Stimulated activated CD8-positive, alpha-beta memory T cell treated with anti-CD3 and anti-CD28 coated beads, Interleukin-2, amount 100 ng/mL, for 1 hour (primary cell): ENCODE measurements at places on chromosomes 6 and 20.
A peak's percentile ranks its signal among the peaks of the same experiment; 100 is the strongest.

DNA sequence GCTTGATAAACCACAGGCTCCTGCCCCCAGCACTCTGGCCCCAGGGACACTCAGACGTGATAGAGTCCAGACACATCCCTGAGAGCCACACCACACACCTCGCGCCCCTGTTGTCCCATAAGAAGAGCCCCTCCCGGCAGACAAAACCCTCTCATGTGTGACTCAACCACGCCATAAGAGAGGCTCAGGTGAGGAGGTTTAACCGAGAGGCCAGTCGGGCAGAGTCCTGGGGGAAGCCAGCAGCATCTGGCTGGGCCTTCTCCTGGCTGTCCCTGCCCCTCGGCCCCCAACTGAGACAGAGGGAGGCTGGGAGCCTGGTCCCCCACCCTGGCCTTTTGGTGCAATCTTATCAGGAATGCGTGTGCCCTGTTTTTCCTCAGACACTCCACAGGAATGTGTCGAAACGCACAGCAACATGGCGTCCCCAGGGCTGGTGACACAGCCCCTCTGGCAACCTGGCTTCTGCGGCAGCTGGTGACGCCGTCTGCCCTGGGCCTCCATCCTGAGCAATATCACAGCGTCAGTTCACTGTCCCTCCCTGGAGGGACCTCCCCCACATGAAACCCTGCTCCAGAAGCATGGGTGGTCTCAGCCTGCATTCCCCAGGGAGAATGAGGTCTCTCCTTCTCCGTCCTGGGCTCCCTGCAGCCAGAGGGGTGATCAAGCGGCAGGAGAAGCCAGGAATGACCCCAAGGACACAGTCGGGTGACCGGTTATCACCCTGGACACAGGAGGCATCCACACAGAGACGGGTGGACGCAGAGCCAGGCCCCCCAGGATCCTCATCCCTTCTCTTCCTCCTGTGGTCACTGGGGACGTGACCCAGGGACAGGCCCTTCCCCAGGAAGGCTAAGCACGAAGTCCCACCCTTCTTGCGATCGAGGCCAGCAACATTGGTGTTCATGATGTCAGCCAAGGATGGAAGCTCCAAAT lies 156.6 kb upstream of the AFDN start:
- no peak for DNase-seq

DNA sequence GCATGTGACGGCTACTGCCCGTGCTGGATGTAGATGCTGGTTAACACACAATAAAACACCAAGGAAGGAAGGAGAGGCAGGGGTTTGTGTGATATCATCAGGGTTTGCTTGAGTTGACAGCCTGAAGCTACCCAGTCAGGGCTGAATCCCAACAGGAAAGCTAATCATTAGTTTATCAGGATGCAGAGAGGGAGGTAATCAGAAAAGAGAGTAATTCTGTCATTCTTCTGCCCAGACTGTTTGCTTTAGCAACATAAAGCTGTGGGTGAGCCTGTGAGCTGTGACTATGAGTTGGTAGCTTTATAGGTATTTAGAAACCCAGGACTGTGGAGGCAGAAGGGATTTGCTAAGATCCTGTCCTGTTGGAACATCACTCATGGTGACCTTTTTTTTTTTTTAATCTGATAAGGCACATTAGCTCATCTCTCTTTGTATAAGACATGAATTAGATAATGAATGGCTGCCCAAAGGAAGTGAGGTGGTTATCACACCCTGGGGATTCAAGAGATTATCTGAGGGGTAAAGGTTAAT lies 79.3 kb downstream of the CAP2 start:
- DNase-seq, result no peak

- DNase-seq, result no peak
Measured at GRCh38 chr6:31129130-31129529, 8.9 kb upstream of the CDSN start.

GRCh38 chr20:8049310-8049709 lies 29.7 kb upstream of the TMX4 start:
- no peak for DNase-seq

DNA sequence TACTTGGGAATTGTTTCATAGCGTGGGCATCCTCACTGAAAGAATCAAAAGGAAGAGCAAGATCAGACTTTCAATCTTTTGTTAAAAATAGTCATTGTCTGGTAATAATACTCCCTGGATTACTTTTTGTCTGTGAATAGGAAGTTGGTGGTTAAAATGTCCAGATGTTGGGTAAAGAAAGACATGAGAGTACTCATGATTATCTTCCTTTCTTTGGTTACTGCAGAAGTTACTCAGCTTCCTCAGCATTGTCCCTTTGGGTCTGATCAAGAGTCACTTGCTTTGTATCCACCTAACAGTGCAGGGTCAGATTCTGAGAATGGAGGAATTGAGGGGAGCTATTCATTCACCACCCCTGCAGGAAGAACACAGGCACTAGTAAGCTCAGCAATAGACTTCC lies 54.6 kb downstream of the RIN2 start:
- DNase-seq, result no peak

- no peak for DNase-seq
Measured at GRCh38 chr6:129184808-129185366, 301.9 kb downstream of the LAMA2 start.

DNA sequence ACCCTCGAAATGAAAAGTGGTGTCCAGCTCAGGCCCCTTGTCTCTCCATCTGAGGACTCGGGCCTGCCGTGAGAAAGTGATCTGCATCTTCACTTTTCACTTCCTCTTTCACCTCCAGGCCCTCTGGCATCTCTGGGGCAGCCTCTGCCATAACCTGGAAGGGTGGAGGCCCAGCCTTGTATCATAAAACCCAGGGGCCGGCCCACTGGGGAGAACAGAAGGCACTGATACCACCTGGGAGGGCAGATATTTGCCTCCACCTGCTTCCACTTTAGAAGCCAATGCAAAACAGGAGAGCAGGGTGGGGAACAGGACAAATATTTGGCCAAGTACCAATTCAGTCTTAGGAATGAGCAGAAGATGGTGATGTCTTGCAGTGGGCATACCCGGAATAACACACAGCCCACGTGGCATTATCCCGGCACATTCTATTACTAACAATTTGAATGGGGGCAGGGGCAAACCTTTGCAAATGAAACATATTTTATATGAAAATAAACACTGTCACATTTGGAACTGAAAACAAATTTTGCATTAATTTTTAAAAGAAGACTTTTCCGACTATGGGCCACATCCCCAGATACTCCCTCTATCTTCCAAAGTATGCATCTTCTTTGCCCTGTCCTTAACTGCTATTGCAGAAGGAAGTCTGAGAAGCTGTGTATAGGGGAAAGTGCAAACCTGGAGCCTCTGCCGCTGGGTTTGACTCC lies 69.2 kb upstream of the TBC1D7 start:
- DNase-seq, result no peak

DNA sequence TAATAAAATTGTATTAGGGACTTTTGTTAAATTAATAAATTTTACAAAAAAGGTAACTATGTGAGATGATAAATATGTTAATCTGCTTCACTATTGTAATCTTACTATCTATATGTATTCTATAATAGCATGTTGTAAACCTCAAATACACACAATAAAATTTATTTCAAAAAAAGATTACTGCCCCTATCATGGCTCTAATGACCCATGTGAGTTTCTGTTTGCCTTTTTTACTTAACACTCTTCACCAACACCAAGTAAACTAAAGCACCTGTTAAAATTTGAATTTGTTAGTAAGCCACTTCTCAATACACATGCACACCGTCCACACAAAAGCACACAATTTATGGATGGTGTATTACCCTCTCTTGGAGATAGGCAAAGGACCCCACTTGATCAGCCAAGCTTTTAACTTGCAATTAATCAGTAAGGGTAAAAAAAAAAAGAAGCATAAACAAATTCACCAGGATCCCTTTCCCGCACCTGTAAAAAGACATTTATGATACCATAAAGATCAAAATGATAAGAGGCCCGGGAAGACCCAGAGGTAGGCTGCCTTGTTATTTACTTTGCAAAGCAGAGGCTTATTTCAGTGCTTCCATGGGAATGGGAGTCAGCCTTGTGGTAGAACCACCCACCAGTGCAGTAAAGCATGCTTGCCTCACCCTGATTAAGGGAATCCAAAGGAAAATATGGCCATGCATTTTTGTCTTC lies 28.6 kb upstream of the PKHD1 start:
- DNase-seq, result no peak

GRCh38 chr6:10540073-10540746 lies 19.1 kb downstream of the GCNT2 start:
- DNase-seq, result no peak

- no peak for DNase-seq
Measured at GRCh38 chr20:46770330-46771194, 61.1 kb downstream of the SLC2A10 start.

DNA sequence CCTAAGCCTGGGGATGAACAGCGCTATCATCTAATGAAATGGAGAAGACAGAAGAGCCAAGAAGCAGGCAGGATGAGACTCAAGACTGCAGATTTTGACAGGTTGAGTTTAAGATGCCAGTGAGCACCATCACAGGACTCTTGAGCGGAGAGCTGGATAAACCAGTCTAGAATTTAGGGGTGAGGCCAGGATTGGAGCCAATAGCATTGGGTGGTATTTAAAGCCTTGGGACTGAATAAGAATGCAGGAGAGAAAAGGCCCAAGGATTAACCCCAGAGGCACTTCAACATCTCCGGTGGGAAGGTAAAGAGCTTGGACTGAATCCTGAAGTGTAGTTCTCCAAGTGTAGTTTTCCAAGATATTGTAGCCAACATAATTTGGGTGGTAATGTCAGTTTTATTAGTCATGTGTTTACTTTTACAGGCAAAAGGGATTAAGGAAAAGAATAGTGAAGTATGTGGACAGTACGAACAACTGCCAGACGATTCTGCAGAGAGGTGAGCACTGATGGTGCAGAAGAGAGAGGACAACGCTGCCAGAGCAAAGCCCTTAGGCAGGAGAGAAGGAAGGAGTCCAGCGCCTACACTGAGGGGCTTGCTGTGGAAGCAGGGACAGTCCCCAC lies 85.2 kb downstream of the DTNBP1 start:
- DNase-seq, result no peak

DNA sequence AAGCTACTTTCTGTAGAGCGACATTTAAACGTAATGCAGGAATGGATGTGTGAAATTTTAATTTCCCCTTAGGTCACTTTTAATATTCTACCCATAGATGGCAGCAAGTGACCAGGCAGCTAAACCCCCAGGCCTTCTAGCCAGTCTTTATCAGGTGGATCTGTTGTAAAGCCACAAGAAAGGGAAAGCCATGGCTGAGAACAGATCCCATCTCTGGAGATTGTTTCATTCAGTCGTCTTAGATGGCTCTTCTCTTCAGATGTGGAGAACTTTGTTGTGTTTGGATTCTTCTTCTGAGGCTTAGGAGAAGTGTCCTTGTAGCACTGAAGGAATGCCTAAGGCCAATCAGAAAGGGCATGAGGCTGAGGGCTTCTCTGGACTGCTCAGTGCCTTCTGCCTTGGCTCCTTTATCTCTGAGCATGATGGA lies 15.8 kb upstream of the RNF182 start:
- peak; percentile 9 for DNase-seq

DNA sequence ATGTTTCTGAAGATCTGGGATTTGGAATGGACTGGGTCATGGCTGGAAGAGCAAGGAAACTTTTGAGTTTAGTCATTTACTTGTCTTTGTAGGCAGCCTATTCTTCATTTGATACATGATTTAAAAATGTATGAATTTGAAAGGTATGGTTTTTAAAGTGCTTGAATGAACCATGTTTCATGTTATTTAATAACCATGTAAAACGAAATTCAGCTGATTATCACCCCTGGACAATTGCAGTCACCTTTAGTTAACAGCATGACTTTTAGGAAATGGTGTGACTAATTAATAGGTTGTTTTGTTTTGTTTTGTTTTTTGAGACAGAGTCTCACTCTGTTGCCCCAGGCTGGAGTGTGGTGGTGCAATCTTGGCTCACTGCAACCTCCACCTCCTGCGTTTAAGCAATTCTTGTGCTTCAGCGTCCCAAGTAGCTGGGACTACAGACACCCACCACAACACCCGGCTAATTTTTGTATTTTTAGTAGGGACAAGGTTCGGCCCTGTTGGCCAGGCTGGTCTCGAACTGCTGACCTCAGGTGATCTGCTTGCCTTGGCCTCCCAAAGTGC lies 2.1 kb downstream of the STX11 start:
- no peak for DNase-seq
